ENCODE measurements at places on chromosomes 3 and 15. TPM values are rescaled to one million over a fixed set of nuclear protein-coding genes. Genes with fewer than 3 reads are reported as not detected.
A peak's percentile ranks its signal among the peaks of the same experiment; 100 is the strongest.

DNA sequence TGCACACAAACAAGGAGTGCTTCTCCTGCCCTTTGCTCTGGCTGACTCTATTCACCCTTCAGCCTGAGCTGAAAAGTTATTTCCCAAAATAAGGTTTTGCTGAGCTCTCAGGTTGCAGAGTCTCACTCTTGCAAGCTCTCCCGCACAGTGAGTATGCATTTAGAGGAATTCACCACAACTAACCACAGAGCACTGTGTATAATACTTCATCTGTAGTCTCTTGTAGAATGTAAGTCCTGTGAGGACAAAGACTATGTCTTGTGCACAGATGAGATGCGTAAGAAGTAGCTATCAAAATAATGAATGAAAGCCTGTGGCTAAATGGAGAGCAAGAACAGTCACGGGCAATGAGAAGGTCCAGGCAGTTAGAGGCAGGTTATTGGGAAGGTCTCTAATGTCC is 156.5 kb upstream of the SLCO3A1 start:
- DNase-seq = no peak
- no peak overlapping the region for H3K27ac ChIP-seq
- no peak overlapping the region for H3K4me3 ChIP-seq
- no peaks in the 10 kb centered on the region for H3K27me3 ChIP-seq
- no peaks in the 10 kb centered on the region for H3K4me1 ChIP-seq
- H3K36me3 ChIP-seq = no peaks in the 10 kb centered on the region

DNA sequence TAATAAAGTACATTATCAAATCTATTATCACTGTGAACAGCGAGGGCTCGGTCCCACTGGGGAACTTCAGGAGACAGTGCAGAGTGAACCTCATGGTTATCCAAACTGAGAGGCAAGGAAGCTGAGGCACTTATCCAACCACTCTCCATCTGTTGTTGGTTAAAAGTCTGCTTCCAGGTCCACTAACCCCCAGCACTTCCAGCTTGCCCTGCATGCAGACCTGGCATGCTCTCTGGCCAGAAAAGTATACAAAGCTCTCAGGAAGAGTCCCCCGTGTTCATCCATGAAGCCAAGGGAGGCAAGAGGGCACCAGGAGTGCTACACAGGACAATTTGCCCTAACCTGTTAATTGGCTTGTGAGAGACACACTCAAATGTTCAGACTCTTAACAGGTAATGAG is 36.0 kb downstream of the FBN1 start:
- H3K27me3 ChIP-seq = no peaks in the 10 kb centered on the region
- no peak for DNase-seq
- H3K36me3 ChIP-seq = no peaks in the 10 kb centered on the region
- H3K4me3 ChIP-seq = no peak overlapping the region
- H3K4me1 ChIP-seq = no peaks in the 10 kb centered on the region

- no peak for DNase-seq
- H3K27me3 ChIP-seq = no peaks in the 10 kb centered on the region
- no peak overlapping the region for H3K27ac ChIP-seq
- H3K4me1 ChIP-seq = no peaks in the 10 kb centered on the region
- no peaks in the 10 kb centered on the region for H3K36me3 ChIP-seq
Measured at GRCh38 chr15:100802421-100803170, 77.0 kb upstream of the ALDH1A3 start.

Gene IRAK2
- total RNA-seq = 4.8 TPM

- H3K36me3 ChIP-seq = no peaks in the 10 kb centered on the region
- no peaks in the 10 kb centered on the region for H3K27me3 ChIP-seq
- no peak overlapping the region for H3K4me3 ChIP-seq
- H3K27ac ChIP-seq = no peak overlapping the region
- DNase-seq = no peak
- peaks cover 17% of the 10 kb centered on the region for H3K4me1 ChIP-seq
Measured at GRCh38 chr3:195124378-195124992, 146.5 kb downstream of the XXYLT1 start.

Gene EFHB
- 1.5 TPM for total RNA-seq

GRCh38 chr15:40344217-40344616 is 3.5 kb upstream of the CCDC9B start:
- no peaks in the 10 kb centered on the region for H3K27me3 ChIP-seq
- H3K27ac ChIP-seq = no peak overlapping the region
- H3K4me1 ChIP-seq = peaks cover 7% of the 10 kb centered on the region
- no peaks in the 10 kb centered on the region for H3K36me3 ChIP-seq
- H3K4me3 ChIP-seq = no peak overlapping the region

GRCh38 chr3:115164374-115165221 is 17.5 kb upstream of the ZBTB20 start:
- H3K36me3 ChIP-seq = no peaks in the 10 kb centered on the region
- no peak overlapping the region for H3K27ac ChIP-seq
- DNase-seq = no peak
- H3K27me3 ChIP-seq = no peaks in the 10 kb centered on the region
- H3K4me3 ChIP-seq = no peak overlapping the region
- H3K4me1 ChIP-seq = peaks cover 34% of the 10 kb centered on the region

Gene ANKRD63
- not detected for total RNA-seq

- H3K36me3 ChIP-seq = no peaks in the 10 kb centered on the region
- H3K4me1 ChIP-seq = no peaks in the 10 kb centered on the region
- H3K27ac ChIP-seq = no peak overlapping the region
- H3K27me3 ChIP-seq = no peaks in the 10 kb centered on the region
Measured at GRCh38 chr3:126373682-126374601, 16.7 kb upstream of the KLF15 start.

- H3K4me3 ChIP-seq = no peak overlapping the region
- H3K27ac ChIP-seq = no peak overlapping the region
- no peaks in the 10 kb centered on the region for H3K27me3 ChIP-seq
- no peaks in the 10 kb centered on the region for H3K4me1 ChIP-seq
- DNase-seq = no peak
- H3K36me3 ChIP-seq = no peaks in the 10 kb centered on the region
Measured at GRCh38 chr3:117404141-117404540, 694.6 kb downstream of the TUSC7 start.

Gene CTDSPL
- 0.73 TPM for total RNA-seq

GRCh38 chr15:57866149-57866736 is 159.7 kb downstream of the POLR2M start:
- peak; percentile 31 for DNase-seq
- no peaks in the 10 kb centered on the region for H3K4me1 ChIP-seq
- H3K4me3 ChIP-seq = no peak overlapping the region
- no peaks in the 10 kb centered on the region for H3K36me3 ChIP-seq

Gene EFCAB12
- 1.6 TPM for total RNA-seq

- H3K27me3 ChIP-seq = no peaks in the 10 kb centered on the region
- no peaks in the 10 kb centered on the region for H3K36me3 ChIP-seq
- DNase-seq = no peak
- no peaks in the 10 kb centered on the region for H3K4me1 ChIP-seq
- no peak overlapping the region for H3K4me3 ChIP-seq
Measured at GRCh38 chr15:99662903-99663302, 70.3 kb downstream of the LYSMD4 start.

GRCh38 chr3:63228677-63229076 is 49.4 kb upstream of the SYNPR start:
- H3K4me3 ChIP-seq = no peak overlapping the region
- H3K36me3 ChIP-seq = no peaks in the 10 kb centered on the region
- DNase-seq = no peak
- no peaks in the 10 kb centered on the region for H3K27me3 ChIP-seq

DNA sequence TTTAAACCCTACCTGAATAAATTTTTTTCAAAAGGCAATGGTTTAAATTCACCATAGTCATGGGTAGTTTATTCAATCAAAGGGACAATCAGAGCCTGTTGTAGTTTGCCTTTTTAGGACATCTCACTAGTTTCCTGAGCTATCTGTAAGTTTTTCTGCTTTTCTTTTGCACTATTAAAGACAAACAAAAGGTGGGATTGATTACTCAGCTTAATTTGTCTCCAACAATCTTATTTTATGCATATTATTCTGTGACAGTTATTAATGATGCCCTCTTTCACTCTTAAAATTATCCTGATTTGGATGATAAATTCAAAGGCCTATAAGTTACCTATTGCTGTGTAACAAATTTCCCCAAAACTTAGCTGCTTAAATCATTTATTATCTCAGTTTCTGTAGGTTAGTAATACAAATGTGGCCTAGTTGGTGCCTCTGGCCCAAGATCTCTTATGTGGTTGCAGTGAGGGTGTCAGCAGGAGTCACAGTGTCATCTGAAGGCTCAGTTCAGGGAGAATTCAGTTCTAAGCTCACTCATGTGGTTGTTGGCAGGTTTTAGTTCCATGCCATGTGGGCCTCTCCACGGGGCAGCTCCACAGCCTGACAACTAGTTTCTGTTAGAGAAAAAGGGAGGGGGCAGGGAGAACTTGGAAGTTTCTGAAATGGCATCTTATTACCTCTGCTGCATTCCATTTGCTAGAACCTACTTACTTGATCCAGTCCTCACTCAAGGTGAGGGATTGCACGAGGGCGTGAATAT is 16.0 kb downstream of the ARMC8 start:
- H3K4me1 ChIP-seq = peaks cover 18% of the 10 kb centered on the region
- H3K27me3 ChIP-seq = no peaks in the 10 kb centered on the region
- no peaks in the 10 kb centered on the region for H3K36me3 ChIP-seq
- no peak for DNase-seq
- H3K27ac ChIP-seq = no peak overlapping the region

GRCh38 chr3:139332092-139332491 is 11.7 kb upstream of the MRPS22 start:
- no peak for DNase-seq
- no peaks in the 10 kb centered on the region for H3K36me3 ChIP-seq
- no peak overlapping the region for H3K27ac ChIP-seq
- H3K4me3 ChIP-seq = no peak overlapping the region
- peaks cover 5% of the 10 kb centered on the region for H3K4me1 ChIP-seq

DNA sequence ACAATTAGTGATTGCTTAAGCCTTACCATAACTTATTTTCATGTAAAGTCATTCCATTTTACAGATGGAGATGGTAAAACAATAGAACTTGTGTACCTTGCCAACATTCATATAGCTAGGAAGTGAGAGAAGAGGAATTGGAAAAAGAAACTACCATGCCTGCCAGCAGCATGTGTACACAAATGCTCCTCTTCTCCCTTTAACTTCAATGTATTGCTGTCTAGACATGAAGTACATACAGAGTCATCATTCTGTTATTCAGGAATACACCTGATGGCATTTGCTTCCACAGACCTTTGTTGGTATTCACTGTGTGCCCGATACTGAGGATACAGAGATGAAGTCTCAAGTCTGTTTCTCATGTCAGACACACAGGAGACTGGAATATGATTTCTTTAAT is 7.1 kb upstream of the TMEM207 start:
- H3K36me3 ChIP-seq = no peaks in the 10 kb centered on the region
- no peaks in the 10 kb centered on the region for H3K4me1 ChIP-seq
- H3K4me3 ChIP-seq = no peak overlapping the region
- no peak for DNase-seq
- H3K27me3 ChIP-seq = no peaks in the 10 kb centered on the region

Gene AP4E1
- 13.4 TPM for total RNA-seq

GRCh38 chr3:136283627-136284026 is 33.5 kb downstream of the PCCB start:
- H3K4me3 ChIP-seq = no peak overlapping the region
- no peak overlapping the region for H3K27ac ChIP-seq
- H3K27me3 ChIP-seq = no peaks in the 10 kb centered on the region
- H3K36me3 ChIP-seq = peaks cover 13% of the 10 kb centered on the region
- no peaks in the 10 kb centered on the region for H3K4me1 ChIP-seq

DNA sequence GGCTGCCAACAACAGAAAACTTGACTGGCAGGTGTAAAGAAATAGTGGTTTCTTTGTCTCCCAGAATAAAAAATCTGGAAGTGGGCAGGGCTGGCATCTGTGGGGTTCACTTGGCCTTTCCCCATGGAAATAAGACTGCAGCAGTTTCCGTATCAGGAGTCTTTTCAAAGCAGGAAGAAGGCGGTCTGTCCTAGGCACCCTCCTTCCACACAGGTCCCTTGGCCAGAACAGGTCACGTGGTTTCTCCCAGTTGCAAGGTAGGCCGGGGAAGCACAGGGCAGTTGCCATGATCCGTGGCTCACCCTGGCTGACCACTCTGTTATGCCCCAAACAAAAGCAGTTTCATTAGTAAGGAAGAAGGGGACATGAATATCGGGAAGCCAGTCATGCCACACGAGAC is 45.4 kb downstream of the ZDHHC19 start:
- H3K36me3 ChIP-seq = no peaks in the 10 kb centered on the region
- H3K4me1 ChIP-seq = no peaks in the 10 kb centered on the region
- H3K27ac ChIP-seq = no peak overlapping the region
- H3K4me3 ChIP-seq = no peak overlapping the region
- no peaks in the 10 kb centered on the region for H3K27me3 ChIP-seq

Gene PODXL2
- total RNA-seq = 3.3 TPM

GRCh38 chr3:152405915-152406802 is 137.4 kb downstream of the MBNL1 start:
- no peaks in the 10 kb centered on the region for H3K27me3 ChIP-seq
- DNase-seq = no peak
- peaks cover 82% of the 10 kb centered on the region for H3K4me1 ChIP-seq
- no peak overlapping the region for H3K27ac ChIP-seq
- no peak overlapping the region for H3K4me3 ChIP-seq
- H3K36me3 ChIP-seq = no peaks in the 10 kb centered on the region

Gene C3orf22
- total RNA-seq = not detected

Gene CSPG5
- total RNA-seq = 0.20 TPM

Gene GXYLT2
- not detected for total RNA-seq

Gene EPHA3
- not detected for total RNA-seq

DNA sequence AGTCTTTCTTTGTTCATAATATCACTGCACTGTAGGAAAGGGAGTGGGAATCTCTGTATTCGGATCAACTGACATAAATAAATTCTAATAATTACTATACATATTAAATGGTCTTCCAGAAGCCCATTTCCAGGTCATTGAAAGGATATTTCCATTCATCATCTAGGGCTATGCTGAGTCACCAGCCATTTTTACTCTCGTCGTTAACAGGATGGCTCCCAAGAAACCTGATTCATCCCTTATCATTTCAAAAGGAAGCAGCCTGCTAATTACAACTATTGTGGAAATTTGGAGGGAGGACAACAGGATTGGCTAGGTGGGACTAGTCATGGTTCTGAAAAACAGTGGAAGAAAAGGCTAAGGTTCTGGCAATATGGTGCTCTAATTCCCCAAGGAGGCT is 13.6 kb downstream of the GMNC start:
- H3K4me3 ChIP-seq = no peak overlapping the region
- no peaks in the 10 kb centered on the region for H3K27me3 ChIP-seq

Gene IL5RA
- total RNA-seq = 0.12 TPM

GRCh38 chr3:135000465-135000864 is 205.4 kb downstream of the EPHB1 start:
- H3K27me3 ChIP-seq = no peaks in the 10 kb centered on the region
- H3K4me3 ChIP-seq = no peak overlapping the region
- no peaks in the 10 kb centered on the region for H3K36me3 ChIP-seq
- no peaks in the 10 kb centered on the region for H3K4me1 ChIP-seq
